ENCODE measurements at places on chromosomes 5 and 9. TPM values are rescaled to one million over a fixed set of nuclear protein-coding genes. Genes with fewer than 3 reads are reported as not detected.
A peak's percentile ranks its signal among the peaks of the same experiment; 100 is the strongest.

- no peak for DNase-seq
Observed at GRCh38 chr9:106084702-106085101, 390.4 kb downstream of the TMEM38B start.

- no peak for DNase-seq
Observed at GRCh38 chr5:14765587-14765986, 101.1 kb downstream of the OTULIN start.

DNA sequence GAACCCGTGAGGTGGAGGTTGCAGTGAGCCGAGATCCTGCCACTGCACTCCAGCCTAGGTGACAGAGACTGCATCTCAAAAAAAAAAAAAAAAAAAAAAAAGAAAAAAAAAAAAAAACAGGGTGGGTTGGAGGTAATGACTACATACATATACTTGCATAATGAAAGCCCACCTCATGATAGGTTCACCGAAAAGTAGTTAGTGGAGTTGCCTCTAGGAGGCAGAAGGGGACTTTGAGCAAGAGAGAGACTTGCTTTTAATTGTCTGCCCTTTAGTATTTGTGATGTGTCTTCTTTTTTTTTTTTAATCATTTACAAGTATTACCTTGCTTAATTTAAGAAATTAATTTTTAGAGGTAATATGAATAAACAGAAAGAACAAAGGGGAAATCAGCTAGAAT lies 99.8 kb downstream of the PPARGC1B start:
- no peak for DNase-seq

DNA sequence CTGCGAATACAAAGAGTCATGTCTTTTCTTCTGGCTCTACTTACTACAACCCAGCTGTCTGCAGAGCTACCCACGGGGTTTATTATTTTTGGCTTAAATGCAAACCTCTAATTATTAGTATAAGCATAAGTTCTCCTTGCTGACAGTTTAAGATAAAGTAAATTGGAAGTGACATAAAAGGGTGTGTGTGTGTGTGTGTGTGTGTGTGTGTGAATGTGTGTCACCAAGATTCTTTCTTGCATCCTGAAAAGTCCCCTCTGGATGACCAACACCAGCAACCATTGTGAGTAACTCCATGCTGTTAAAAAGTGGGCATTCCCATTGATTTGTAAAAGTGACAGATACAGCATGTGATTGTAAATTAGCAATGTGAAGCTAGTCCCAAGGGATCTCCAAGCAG lies 803.8 kb upstream of the ZNF608 start:
- no peak for DNase-seq

DNA sequence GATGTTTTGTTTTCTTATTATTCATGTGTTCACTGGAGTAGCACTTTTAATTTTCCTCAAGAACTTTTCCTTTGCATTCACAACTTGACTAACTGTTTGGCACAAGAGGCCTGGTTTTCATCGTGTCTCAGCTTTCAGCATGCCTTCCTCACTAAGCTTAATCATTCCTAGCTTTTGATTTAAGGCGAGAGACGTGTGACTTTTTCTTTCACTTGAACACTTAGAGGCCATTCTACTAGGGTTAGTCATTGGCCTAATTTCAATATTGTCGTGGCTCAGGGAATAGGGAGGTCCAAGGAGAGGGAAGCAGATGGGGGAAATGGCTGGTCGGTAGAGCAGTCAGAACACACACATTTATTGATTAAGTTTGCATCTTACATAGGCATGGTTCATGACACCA lies 94.0 kb downstream of the ZNF462 start:
- DNase-seq: no peak

DNA sequence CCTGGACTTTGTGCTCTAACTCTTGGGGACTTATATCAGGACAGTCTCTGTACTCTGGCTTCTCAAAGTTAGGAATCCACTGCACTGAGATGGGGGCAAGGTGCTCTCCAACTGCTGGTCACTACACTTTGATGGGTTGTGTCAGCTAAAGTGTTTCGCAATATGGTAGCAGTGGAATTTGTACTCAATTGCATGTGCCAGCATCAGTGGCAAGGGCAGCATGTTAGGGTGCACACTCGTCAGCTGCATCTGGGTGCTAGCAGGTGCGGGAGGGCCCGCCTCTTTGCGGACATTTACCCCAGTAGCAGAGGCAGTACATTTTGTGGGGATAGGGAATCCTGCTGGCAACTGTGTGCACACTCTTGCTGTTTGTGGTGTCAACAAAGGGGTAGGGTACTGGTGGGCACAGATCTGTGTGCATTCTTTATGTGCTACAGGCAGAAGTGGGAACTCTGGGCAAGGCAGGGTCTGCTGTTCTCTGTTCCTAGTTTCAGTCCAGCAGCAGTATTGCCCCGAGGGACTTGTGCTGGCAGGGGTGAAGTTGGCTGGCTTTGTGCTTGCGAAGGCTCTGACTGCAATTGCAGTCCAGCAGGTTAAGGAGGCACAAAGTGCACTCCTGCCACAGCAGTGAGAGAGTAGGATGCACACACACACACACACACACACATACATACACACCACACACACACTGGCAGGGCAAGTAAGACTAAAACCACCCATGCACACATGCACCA lies 924.8 kb upstream of the CDH9 start:
- DNase-seq: no peak

DNA sequence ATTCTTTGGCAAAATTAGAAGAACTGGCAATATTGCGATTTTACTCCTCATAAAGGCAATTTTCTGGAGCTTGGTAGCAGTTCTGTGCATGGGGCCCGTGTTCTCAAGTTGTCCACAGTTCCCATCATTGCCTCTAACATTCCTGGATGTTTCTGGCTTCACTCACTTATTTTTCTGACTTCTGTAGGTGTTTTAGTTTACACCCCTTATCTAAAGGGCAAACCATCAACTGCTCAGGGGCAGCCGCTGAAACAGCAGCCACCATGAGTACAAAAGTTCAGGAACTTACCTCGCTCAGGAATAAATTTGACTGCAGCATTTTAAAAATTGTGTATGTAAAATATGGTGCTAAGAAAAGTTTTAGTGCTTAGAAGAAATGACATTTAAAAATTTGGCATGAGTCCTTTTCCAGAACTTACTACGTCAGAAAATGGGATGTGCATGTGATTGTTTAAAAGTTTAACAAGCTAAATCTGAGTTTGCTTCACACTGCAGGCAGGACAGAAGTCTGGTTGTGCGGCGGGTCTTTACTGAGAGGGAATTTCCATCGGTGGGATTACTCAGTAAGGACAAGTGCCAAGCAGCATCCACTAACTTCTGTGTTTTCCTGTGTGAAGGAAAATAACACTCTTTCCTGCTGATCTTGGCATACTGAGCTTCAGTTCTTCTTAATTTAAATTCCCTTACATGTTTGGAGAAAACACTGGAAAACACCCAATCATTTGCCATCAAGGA lies 261.7 kb downstream of the MAT2B start:
- no peak for DNase-seq

DNA sequence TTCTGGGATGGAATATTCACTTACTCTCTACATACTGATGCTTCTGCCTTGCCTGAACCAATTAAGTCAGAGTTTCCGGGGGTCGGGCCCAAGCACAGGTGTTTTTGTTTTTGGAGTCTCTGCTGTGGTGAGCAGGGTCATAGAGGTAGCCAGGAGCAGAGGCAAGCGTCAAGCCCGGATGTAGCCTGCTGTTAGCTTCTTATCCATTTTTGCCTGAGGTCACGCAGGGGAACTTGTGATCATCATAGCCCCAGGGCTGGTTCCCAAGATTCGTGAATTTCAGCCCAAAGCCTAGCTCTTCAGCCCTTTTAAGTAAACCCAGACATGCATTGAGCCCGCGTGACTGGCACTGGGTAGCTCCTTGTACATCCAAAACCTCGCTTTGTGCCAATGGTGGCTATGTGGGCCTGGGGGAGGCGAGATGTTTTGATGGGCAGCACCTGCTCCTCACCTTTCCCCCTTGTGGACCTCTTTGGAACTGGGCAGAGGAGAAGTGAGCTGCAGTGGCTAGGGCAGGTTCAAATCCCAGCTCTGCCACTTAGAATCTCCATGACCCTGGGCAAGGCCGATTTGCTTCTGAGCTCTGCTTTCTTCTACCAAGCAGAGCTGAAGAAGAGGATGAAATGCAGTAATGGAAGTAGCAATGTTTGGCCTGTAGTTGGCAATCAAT lies 33.7 kb downstream of the FGF18 start:
- DNase-seq: no peak

GRCh38 chr9:110578575-110579033 lies 937 bp downstream of the SVEP1 start:
- DNase-seq: no peak

- no peak for DNase-seq
Observed at GRCh38 chr9:71245651-71246050, 124.2 kb upstream of the TRPM3 start.

GRCh38 chr5:142769251-142769792 lies 855 bp upstream of the ARHGAP26 start:
- no peak for DNase-seq

GRCh38 chr9:13845460-13845859 lies 468.5 kb downstream of the NFIB start:
- DNase-seq: no peak

GRCh38 chr5:118015511-118015910 lies 972.8 kb downstream of the DTWD2 start:
- DNase-seq: no peak

DNA sequence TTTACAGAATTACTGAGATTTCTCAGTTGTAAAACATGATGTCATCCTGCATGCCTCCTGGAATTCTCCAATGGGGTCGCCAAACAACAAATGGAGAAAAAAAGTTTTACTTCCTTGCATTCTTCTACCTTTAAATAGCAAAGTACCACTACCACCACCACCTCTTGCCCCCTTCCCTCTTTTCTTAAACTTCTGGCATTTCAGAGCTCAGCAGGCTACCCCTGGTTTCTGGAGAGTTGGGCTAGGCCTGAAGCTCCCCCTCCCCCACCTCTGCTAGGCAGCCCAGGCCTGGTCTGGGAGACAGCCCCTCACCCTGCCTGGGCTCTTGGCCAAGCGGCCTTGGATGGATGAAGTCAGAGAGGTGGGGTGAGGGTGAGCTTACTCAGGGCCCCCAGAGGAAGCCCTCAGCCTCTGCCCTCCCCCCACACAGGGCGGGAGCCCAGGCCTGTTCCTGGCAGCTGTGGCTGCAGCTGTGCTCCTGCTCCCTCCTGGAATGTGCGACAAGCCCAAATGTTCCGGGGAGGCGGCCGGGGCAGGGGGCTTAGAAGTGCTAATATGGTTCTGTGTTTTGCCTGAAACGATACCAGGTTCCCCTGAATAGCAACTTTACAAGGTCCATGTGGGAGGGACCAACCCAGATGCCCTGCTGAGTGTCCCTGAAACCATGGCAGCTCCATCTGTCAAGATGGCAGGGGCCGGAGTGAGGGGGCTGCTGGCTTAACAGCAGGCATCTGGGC lies 6.0 kb upstream of the CCIN start:
- peak; percentile 83 for DNase-seq

- DNase-seq: no peak
Observed at GRCh38 chr5:174599992-174600391, 124.4 kb upstream of the MSX2 start.

DNA sequence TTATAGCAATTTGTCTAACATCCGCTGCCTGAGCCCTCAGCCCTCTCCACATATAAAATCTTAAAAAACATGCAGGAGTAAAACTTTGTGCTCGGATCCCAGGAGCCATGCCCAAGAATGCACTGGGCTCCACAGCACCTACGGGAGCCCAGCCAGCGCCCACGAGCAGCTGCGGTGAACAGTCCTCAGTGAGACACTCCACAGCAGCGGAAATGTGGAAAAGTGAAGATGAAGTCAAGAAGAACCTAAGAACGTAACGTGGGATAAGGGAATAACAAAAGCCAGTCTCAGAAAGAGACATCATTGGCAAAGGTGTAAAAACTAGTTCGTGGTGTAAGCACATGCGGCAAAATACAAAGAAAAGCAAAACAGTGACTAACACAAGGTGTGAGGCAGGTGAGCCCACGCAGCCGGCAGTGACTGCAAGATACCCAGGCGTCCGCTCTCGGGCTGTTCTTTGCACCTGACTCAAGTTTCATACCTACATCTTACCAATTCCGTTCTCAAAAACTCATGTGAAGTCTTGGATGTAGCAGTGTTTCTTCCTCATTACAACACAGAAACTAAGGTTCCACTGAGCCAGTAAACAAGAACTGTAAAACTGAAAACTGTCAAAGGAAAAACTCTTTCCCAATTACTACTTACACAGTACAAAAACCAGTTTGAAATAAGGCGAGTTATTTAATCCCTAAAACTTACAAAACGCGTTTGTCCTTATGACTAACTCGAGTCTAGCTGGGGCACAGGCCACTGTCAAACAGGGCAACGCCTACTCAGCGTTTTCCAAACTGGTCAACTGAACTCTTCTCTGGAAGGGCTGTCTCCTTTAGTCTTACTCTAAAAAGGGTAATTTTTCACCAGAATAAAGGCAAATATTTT lies 1.7 kb downstream of the CAMSAP1 start:
- DNase-seq: no peak

GRCh38 chr9:36659500-36659899 lies 86.8 kb downstream of the MELK start:
- no peak for DNase-seq

DNA sequence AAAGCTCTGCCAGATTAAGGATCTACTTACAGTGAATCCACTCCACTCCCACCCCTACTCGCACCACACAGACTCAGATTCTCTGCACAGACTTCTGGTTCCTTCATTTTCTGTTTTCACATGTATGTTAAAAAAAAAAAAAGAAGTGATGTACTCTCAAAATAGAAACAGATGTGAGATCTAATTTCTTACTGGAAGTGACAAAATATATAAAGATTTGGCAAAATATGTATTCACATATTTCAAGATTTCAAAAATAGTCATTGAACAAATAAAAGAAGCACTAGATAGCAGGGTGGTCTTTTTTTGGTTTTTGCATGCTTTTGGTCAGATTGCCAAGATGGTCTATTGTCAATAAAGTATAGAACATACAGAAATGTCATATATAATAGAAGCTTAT lies 379.2 kb downstream of the TMEM167A start:
- DNase-seq: no peak

Gene PTCD2
- total RNA-seq: 0.59 TPM

Gene CARTPT
- not detected for total RNA-seq

Gene RALGDS
- total RNA-seq: 14.1 TPM

Gene SMIM33
- total RNA-seq: not detected

Gene TEX53
- not detected for total RNA-seq

Gene OR13C2
- total RNA-seq: not detected
